Stimulated activated CD4-positive, alpha-beta T cell treated with anti-CD3 and anti-CD28 coated beads, Interleukin-15, amount 100 ng/mL, for 1 hour (primary cell): ENCODE measurements at places on chromosomes 7 and 10.

DNA sequence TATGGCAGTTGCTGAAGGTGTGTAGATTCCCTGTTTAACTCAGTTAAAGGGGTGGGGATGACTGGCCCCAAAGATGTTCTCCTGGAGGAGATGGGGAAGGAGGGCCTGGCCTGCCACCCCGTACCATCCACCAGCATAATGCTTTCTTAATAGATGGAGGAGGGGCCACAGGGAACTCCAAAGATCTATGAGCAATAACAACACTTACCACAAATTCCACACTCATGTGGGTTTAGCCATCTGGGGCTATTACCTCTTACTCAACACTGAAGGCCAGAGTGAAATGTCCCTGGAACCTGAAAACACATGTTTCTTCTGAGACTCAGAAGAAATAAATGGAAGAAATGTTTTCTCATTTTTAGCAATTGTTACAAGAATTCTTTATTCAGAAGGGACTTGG is 259.0 kb downstream of the CXCL12 start:
- no peak for DNase-seq

GRCh38 chr7:155453296-155454182 is 4.4 kb upstream of the EN2 start:
- DNase-seq: no peak

DNA sequence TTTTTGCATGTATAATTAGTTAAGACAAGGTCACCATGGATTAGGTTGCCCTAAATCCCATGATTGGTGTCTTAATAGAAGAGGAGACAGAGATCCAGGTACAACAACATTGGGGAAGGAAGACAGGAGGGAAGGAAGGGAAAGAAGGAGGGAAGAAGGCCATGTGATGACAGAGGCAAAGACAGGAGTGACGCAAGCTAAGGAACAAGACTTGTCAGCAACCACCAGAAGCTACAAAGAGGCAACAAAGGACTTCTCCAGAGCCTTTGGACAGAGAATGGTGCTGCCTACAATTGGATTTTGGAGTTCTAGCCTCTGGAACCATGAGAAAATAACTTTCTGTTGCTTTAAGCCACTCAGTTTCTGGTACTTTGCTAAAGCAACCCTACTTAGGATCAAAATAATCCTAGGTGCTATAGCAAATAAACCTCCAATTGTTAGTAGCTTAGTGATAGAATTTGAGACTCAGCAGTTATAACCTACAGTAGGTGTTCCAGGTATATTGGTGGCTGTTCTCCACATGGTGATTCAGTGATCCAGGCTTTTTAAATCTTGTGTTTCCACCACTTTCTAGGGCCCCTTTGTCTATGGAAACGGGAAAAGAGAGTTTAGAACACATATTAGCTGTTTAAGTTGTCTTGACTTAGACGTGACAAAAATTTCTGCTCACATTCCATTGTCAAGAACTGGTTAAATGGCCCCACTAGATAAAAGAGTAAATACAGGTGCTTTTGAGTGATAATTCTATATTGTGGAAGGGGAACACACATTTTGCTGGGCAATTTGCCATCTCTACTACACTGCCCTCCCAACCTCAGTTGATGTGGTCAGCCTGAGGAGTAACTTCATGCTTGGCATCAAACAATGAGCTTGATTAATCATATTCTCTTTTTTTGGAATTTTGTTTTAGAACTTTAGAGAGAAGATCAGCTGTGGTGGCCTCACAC is 70.5 kb upstream of the SP4 start:
- no peak for DNase-seq

DNA sequence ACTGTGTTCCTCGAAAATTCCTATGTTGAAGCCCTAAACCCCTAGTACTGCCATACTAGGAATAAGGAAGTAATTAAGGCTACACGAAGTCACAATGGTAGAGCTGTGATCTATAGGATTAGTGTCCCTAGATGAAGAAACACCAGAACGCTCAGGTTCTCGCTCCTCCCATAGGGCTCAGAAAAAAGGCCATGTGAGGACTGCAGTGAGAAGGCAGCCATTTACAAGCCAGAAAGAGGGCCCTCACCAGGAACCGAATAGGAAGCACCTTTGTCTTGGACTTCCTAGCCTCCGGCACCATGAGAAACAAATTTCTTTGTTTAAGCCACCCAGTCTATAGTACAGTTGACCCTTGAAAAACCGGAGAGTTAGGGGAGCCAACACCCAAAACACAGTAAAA is 46.2 kb downstream of the CACUL1 start:
- DNase-seq: no peak

- no peak for DNase-seq
Observed at GRCh38 chr7:81857385-81857784, 87.5 kb upstream of the HGF start.
